ENCODE measurements at places on chromosomes 7 and 10.

DNA sequence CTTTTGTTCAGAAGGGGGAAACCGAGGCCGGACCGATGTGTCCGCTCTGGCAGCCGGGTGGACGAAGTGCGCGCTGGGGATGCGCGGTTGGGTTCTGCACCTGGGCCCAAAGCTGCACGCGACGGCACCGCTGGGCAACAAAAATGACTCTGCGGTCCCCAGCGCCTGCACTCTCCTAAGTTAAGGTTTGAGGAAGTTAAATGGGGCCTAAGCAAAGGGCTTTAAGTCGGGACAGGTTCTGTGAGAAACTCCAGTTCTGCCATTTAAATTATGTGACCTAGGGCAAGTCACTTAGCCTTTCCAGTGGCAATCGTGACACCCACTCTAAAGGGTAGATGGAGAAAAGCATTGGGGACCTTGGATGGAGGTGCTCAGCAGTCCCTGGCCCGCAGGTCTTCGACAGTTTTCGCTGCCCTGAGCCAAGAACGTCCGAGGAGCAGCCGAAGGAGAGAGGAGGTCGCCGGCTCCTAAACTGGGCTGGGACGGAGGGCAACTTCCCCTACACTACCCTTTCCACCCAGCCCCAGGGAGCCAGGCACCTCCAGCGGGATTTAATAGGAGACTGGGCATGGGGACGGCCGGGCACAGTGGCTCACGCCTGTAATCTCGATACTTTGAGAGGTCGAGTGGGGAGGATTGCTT is 534 bp upstream of the ACBD5 start:
- peak; percentile 32 for DNase-seq

GRCh38 chr10:13206546-13207443 is 27.4 kb downstream of the UCMA start:
- DNase-seq: peak; percentile 24

DNA sequence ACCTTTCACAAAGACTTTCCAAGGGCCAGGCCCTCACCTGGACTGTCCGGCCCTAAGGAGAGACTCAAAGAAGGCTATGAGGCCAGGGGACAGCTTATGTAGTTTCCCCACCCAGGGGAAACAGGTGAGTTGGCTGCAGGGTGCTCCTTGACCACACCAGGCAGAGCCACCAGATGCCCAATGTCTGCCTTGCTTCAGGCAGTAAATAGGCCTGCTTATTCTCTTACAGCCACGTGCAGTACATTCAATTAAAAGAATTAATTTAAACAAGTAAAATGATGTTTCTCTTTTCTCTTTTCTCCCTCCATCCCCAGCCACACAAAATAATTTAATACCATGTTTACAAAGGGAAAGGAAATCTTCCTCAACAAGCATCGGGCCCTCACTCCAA is 66.6 kb upstream of the ABLIM1 start:
- DNase-seq: no peak

DNA sequence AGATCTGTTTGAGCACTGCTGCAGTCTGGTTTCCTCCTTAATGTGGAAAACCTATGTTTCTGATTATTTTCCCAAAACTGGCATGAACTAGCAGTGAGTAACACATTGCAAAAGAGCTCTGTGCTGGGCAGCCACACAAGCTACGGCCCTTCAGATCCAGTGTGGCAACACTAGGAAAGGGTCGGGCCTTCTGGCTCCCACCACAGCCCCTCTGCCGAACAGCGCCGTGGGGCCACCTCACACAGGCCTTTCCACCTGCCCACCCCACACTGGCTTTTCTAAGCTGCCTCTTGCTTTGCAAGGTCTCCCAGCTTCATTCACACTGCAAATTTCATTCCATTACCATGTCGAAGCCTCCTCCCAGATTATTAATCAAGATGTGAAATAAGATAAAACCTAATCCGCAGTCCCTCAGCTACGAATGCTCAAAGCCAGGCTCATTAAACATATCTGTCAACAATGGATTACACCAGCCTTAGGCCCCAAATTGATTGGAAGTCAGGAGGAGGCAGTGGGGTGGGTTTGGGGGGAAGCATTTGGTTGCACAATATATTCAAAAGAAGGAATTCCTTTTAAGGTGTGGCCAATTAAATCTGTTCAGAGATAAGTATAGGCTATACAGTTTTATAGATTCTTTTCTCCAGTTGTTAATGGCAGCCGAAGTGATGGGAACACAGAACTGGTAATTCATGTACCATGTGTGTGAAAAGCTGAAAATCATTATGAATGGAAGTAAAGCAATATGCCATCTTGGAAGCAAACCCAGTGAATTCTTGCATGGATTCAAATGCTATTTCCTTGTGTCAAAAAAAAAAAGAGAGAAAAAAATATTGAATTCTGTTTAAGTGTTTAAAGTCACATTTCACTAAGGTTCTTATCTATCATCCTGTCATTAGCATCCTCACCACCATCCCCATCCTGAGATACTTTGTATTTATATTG is 223.7 kb downstream of the MTERF1 start:
- peak; percentile 42 for DNase-seq

DNA sequence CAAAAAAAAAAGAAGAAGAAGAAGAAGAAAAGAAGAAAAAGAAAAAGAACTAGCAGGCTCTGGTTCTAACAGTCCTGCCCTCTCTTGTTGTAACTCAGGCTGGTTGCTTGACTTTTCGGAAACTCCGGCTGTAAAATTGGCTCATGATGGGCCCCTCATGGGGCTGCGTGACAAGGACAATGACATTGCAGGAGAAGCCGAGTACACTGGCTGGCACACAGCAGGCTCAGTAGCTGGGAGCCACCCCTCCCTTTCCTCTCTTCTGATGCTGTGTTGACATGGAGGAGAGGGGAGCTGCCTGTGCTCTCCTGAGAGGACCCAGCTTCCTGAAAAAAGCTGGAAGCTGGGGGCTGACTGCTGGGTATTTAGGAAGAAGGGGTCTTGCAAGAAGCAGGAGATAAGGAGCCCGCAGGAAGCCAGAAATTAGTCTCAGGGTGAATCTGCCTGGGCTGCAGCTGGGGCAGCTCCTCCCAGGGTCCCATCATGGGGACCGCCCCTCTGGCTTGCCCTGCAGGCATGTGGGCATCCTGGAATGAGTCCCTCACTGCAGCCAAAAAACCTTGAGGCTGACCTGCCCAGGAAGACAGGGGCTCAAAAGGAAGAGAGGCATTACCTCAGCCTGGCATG is 14.6 kb upstream of the GPR26 start:
- DNase-seq: no peak

GRCh38 chr10:114811862-114812261 is 9.7 kb upstream of the FHIP2A start:
- no peak for DNase-seq

DNA sequence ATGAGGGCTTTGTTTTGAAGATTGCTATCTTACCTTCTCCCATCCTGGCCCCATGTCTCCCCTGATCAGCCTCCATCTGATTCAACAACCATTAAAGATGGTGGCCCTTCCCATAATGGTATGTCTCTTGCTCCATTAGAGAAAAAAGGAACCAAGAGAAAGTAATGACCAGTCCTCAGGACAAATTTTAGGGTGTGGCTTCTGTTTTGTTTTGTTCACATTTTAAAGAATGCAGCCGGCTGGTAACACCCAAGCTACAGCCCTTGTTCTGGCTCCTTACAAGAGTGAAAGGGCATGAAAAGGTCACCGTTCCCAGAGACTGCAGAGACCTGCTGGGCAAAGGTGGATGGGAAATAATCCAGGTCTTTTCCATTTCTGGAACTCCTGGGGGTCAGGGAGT is 287.9 kb upstream of the NEBL start:
- DNase-seq: no peak

GRCh38 chr7:148584154-148584827 is 6.3 kb upstream of the C7orf33 start:
- DNase-seq: no peak

GRCh38 chr10:96664563-96664962 is 55.8 kb downstream of the PIK3AP1 start:
- no peak for DNase-seq

DNA sequence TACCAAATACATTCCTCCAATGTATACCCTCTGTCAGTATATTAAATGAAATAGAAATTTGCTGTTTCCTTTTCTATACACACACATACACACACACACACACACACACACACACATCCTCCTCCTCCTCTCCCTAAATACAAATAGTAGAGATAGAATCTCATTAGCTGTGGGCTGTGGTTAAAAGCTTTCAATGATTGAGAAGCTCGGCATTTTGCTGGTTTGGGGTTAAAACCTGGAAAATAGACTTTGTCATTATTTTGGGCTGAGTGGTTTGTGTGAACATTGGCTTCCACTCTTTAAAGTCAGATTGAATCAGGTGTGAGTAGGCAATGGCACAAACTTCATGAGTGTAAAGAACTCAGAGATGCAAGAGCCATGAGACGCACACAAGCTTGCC is 596.0 kb downstream of the XPNPEP1 start:
- no peak for DNase-seq

- DNase-seq: no peak
Observed at GRCh38 chr10:43674553-43675210, 26.0 kb upstream of the ZNF32 start.

DNA sequence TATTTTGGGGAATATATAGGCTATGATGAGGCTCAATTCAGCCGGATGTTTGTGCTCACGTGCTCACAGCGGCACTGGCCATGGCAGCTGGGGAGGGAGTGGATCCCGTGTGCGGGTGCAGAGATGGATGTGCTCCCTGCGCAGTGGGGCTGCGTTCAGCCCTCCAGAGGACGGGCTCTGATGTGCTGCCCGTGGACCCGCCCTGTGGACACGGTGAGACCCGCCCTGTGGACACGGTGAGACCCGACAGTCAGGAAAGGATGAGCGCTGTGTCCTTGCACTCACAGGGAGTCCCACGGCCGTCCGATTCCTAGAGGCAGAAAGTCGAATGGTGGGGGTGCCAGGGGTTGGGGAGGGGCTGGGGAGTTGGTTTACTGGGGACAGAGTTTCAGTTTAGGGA is 89.0 kb downstream of the DNAJB6 start:
- no peak for DNase-seq

GRCh38 chr7:46897381-46897780 is 684.5 kb downstream of the TNS3 start:
- no peak for DNase-seq

- no peak for DNase-seq
Observed at GRCh38 chr10:112213098-112213823, 29.7 kb upstream of the GPAM start.

DNA sequence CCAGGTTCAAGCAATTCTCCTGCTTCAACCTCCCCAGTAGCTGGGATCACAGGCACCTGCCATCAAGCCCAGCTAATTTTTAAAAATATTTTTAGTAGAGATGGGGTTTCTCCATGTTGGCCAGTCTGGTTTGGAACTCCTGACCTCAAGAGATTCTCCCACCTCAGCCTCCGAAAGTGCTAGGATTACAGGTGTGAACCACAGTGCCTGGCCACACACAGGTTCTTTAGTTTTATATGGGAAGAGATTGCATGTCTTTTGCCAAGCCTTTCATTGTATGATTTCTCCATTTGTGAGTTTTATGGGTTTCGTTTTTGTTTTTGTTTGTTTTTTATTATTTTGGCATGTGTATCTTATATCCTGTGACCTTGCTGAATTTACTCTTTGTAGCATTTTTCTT is 40.9 kb downstream of the C1GALT1 start:
- DNase-seq: no peak

GRCh38 chr7:101302641-101303101 is 18.9 kb downstream of the IFT22 start:
- no peak for DNase-seq

GRCh38 chr7:130421684-130422083 is 19.1 kb downstream of the CEP41 start:
- DNase-seq: no peak

GRCh38 chr7:41437257-41438196 is 265.4 kb downstream of the INHBA start:
- DNase-seq: no peak

DNA sequence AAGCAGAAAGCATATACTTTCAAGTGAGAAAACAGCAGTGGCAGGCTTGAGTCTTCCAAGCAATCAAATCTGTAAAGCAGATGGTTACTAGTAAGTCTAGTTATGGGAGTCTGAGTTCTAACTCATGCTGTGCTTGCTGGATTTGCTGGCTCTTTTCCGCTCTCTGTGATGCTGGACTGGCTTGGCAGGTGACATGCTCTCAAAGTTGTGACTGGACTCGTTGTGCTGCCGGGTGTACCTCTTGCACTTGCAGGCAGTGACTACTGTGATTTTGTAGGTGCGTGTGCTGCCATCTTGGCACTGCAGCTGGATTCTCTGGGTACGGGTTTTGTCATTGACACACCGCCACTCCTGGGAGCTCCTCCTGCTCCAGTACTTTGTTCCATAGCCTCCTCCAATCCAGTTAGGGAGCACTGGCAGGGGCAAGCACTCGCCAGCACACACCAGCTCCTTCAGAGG is 3.1 kb downstream of the SOSTDC1 start:
- DNase-seq: no peak

DNA sequence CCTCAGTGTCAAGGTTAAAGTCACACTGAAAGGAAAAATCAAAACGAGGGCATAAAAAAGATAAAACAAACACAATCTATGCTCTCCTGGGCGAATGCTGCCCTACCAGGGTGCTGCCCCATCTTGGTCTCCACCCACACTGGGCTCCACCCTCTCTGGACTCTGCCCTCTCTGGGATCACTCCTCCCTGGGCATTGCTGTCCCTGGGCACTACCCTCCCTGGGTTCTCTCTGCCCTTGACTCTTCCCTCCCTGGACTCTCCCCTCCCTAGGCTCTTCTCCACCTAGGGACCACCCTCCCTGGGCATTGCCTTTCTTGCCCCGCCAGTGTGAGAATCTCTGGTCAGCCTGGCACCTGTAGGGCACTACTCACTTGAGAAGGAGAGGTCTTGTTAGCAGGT is 8.6 kb downstream of the GDF2 start:
- DNase-seq: peak; percentile 14

- no peak for DNase-seq
Observed at GRCh38 chr10:69232252-69232651, 12.1 kb downstream of the HKDC1 start.

DNA sequence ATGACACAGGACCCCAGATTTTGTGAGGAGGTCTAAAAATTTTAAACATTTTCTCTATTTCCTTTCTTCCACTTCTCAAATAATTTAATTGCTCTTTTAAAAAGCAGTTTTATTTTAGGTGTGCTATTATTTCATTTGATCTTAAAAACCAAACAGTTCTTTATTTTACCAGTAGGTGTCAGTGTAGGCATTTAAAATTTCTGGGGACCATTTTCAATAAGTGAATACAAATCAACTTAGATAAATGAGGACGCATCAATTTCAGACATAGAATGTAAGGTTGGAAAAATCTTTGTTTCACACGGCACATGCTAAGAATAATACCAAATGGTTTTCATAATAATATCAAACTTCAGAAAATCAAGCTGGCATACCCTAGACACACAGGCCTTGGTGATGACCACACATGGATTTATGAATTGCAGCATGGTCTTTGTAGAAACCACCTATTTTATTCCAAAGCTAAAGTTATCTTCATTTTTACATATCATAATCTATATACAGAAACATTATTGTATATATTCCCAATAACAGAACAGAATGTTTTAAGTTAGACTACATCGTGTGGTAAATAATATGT is 127.6 kb upstream of the SLC26A5 start:
- DNase-seq: no peak

- DNase-seq: no peak
Observed at GRCh38 chr7:135942614-135943013, 34.5 kb downstream of the MTPN start.

- no peak for DNase-seq
Observed at GRCh38 chr7:134798155-134798554, 18.7 kb downstream of the CALD1 start.
